ENCODE measurements at places on chromosomes 2 and 18.

DNA sequence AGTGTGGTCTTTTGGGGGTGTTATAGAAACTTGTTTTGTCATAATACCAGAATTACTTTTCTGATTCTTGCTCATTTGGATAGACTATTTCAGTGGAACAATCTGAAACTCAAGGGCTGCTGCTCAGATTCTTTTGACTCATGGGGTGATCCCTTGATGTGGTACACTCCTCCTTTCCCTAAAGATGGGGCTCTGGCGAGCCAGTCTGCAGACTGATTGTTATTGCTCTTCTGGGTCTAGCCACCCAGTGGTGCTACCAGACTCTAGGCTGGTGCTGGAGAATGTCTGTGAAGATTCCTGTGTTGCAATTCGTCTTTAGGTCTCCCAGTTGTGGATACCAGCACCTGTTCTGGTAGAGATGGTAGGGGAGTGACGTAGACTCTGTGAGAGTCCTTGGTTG, 4.2 kb upstream of the MARS2 start:
- DNase-seq = no peak

- no peak for DNase-seq
Measured at GRCh38 chr2:216445501-216445900, 33.2 kb downstream of the SMARCAL1 start.

GRCh38 chr2:187912950-187913349, 358.7 kb upstream of the TFPI start:
- DNase-seq = no peak

DNA sequence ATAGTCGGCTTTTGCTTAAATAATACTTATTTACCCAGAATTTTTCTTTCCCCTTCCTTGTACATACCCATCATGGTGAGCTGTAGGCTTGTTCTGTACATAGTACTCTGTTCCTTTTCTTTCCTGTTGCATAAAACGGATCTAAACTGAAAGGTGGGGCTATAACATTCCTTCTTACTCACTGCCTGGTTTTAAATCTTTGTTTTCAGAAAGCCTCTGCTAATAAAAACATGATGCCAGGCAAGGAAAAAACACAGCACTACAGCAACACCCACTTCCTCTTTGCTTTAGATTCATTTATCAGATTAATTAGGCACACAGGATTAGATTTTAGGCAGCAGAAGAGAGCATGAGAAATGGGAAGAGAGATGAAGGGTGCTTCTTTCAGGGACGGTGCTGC, 19.6 kb upstream of the STON1 start:
- DNase-seq = peak; percentile 64

DNA sequence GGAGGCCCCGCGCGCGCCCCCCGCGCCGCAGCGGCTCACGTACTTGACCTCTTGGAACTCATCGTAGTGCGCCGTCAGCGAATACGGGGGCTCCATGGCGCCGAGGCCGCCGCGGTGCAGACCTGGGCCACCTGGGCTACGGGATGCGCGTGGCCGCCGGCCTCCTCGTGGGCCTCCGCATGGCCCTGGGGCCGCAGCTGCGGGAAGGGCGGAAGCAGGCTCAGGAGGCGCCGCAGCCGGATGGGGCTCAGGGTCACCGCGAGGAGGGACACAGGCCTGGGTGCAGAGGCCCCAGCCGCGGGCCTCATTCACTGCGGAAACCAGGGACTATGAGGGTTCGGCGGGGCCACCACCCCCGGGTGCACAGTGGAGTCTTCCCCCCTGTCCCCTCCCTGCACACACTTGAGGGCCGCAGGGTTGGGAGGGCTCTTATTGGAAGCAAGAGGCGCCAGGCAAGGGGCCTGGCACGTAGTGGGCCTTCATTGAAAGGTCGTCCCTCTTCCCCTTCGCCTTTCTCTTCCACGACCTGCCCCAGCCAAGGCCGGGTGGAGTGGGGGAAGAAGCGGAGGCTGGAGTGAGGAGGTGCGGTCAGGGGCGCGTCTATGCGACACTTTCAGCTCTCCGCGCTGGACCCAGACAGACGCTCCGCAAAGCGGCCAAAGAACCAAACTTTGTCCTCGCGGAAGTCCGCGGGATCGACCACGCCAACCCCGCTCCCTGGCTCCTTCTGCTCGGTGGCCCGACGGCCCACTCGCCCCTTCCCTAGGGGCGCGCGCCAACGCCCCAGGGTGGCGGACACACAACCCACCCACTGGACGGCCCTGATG, 863 bp downstream of the ECEL1 start:
- no peak for DNase-seq
